IMR-90 (cell line): ENCODE measurements at places on chromosomes 16 and 17. TPM values are rescaled to one million over a fixed set of nuclear protein-coding genes. Genes with fewer than 3 reads are reported as not detected.
A peak's percentile ranks its signal among the peaks of the same experiment; 100 is the strongest.

- no peak for DNase-seq
These were observed 23.0 kb downstream of the RANBP10 start for GRCh38 chr16:67783353-67783725.

GRCh38 chr17:77963441-77963840 lies 4.9 kb downstream of the TNRC6C start:
- DNase-seq = peak; percentile 93

DNA sequence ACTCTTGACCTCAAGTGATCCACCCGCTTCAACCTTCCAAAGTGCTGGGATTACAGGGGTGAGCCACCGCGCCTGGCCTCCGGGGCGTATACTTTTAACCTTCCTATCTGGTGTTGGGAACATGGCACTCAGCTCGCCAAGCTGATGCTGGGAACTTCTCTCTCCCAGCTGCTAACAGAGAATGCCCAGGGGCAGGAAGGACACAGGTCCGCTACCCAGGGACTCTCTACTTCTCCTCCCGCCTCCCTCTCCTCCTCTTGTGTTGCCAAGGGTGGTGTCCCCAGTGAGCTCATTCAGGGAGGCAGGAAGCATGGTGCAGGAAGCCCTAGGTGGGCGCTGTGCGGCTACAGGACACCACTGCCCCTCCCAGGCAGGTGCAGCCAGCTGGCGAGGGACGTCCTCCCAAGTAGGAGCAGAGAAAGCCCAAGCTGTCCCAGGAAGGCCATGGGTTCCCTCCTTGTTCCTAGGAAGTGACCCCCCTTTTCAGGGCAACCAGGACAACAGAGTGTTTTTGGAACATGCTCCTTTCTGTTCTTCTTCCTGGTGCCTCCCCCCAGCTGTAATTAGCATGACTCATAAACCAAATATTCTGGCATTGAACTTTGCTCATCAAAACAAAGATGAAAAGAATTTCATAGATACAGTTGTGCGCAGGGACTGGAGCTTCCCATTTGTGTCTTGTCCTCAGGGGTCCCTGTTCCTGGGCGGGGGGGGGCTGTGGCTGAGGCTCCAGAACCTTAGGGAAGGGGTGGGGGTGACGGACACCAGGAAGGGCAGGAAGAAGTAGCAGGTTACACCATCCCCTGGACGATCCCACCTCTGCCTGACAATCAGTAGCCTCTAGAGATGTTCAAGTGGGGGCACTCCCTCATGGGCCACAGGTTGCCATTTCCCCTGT lies 2.7 kb downstream of the C1QTNF1 start:
- DNase-seq = peak; percentile 68

GRCh38 chr17:58403311-58403710 lies 14.0 kb downstream of the RNF43 start:
- DNase-seq = no peak

PLA2G15 gene
- total RNA-seq = 18.1 and 19.5 TPM in 2 replicates

KRTAP9-1 gene
- total RNA-seq = not detected in 2 replicates

DNA sequence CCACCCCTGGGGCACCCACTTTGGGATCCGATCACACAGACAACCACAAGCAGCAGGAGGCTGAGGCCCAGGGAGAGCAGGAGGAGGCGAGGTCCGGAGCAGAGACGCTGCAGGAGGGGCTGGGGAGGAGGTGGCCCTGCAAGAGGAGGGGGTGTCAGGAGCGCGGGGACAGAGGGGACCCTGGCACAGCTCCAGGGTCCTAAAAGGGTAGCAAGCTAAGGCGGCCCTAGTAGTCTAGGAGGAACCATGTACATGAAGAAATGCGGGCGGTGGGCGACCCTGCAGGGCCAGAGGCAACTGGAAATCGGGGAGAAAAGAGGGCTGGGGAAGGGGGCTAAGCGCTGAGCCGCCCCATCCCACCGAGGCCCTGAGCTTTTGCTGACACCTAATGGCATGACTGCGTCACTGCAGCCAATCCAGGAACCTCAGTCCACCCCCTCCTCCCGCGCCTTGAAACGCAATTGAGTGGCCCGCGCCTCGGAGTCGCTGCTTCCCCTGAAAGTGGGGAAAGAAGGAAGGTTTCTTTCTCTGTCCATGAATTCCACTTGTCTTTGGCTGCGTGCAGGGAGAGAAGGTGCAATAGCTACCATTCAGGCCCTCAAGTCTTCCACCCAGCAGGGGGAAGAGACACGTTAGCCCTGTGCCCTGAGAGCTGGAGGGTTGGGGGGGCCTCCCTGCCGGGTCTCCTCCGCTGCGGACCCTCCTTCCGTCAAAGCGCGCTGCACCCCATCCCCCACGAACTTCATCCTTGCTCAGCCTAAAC lies 1.8 kb downstream of the ASGR1 start:
- DNase-seq = peak; percentile 64

- DNase-seq = peak; percentile 66
These were observed 7.6 kb upstream of the NXPH3 start for GRCh38 chr17:49567871-49568694.

DNA sequence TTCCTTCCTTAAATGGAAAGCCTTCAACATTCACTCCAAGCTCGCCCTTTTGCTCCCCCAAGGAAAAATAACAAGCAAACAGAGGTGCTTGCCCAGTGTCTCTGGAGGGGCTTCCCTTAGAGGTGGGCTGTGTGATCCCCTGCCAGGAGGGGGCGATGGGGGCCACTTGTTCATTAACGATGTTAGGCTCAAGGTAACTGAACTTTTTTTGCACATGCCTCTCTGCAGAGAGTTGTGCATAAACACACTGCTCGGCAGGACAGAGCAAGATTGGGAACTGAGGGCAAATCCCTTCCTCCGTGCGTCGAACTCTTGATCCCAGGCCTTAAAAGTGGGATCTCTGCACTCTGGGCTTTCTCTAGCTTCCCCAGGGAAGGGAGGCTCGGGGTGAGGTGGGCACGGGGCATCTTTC lies 15.5 kb upstream of the NAGLU start:
- no peak for DNase-seq

ADCY7 gene
- total RNA-seq = 12.2 and 15.2 TPM in 2 replicates
